Psoas muscle (tissue), 8 donors: ENCODE measurements at places on chromosomes 13 and 19. TPM values are rescaled to one million over a fixed set of nuclear protein-coding genes. Genes with fewer than 3 reads are reported as not detected.

PCDH8 gene
- total RNA-seq, result 0.07 TPM

ZNF90 gene
- total RNA-seq, result 0.10 TPM

STRN4 gene
- 72.3 TPM for total RNA-seq

GJB2 gene
- 0.11 TPM for total RNA-seq

CPB2 gene
- total RNA-seq, result not detected

GSX1 gene
- not detected for total RNA-seq

IFNL2 gene
- total RNA-seq, result not detected

TINCR gene
- not detected for total RNA-seq

NRTN gene
- total RNA-seq, result not detected

C19orf85 gene
- not detected for total RNA-seq

CKM gene
- 9,755 TPM for total RNA-seq

DNA sequence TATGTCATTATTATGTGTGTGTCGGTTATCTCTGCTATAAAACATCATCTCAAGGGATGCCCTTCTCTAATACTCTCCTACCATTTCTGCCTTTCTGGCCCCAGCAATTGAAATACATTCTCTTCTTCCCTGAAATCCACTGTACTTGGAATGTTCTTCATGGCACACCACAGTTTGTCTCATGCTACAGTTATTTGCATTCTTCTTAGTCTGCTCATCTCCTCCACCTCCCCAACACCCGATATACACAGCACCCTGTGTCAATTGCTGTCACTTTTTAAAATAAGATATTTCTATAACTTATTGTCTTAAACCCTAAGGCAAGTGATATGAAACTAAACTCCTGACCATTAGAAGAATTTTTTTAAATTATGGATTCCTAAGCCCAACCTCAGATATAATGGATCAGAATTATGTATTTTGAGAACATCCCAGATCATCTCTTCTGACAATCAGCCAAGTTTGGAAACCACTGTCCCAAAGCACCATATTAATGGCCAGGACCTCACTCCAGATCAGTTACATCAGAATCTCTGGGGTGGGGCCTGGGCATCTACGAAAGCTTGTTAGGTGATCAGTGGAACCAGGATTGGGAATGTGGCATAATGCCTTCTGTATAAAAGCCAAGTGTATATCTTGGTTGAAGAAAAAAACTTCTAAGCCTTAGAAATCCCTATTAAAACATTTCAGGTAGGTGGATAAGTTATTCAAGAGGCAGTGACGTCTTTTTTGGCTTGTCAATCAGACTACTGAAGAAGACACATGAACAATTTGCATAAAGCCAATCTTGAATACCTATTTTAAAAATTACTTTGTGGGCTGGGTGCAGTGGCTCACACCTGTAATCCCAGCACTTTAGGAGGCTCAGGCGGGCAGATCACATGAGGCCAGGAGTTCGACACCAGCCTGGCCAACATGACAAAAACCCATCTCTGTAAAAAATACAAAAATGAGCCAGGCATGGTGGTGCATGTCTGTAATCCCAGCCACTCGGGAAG, 30.0 kb upstream of the KBTBD7 start:
- no peak for DNase-seq

DNA sequence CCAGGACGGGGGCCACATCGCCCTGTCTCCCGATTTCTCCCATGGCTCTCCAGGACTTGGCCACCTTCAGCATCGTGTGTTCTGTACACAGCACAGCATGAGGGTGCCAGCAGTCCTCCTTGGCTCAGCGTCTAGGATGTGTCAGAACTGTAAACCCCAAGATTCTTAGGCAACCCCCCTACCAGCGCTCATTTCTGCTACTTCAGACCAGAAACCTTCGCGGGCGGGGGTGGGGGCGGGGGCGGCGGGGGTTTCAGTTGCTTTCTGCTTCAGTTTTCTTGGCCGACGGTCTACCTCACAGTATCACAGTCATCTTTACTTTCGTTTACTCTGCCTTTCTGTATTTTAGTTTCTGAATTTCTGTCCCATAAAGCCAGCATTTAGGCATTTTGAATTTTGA, 82.4 kb downstream of the GGACT start:
- no peak for DNase-seq

GRCh38 chr19:57088133-57088532, 31.7 kb upstream of the USP29 start:
- no peak for DNase-seq

DNA sequence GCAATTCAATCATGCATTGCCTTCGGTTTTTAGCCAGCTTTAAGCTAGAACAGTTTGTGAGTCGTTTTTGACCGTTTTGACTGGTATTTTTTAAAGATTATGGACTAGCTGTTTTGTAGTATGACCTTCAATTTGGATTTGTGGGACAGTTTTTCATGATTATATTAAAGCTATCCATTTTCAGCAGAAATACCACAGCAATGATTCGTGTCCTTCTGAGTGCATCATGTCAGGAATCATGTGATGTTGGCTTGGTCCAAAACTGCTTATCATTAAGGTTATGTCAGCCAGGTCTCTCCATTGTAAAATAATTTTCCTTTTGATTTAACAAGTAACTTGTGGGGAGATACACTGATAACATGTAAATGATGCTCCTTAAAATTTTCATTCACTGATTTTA, 229.0 kb downstream of the POSTN start:
- no peak for DNase-seq

DNA sequence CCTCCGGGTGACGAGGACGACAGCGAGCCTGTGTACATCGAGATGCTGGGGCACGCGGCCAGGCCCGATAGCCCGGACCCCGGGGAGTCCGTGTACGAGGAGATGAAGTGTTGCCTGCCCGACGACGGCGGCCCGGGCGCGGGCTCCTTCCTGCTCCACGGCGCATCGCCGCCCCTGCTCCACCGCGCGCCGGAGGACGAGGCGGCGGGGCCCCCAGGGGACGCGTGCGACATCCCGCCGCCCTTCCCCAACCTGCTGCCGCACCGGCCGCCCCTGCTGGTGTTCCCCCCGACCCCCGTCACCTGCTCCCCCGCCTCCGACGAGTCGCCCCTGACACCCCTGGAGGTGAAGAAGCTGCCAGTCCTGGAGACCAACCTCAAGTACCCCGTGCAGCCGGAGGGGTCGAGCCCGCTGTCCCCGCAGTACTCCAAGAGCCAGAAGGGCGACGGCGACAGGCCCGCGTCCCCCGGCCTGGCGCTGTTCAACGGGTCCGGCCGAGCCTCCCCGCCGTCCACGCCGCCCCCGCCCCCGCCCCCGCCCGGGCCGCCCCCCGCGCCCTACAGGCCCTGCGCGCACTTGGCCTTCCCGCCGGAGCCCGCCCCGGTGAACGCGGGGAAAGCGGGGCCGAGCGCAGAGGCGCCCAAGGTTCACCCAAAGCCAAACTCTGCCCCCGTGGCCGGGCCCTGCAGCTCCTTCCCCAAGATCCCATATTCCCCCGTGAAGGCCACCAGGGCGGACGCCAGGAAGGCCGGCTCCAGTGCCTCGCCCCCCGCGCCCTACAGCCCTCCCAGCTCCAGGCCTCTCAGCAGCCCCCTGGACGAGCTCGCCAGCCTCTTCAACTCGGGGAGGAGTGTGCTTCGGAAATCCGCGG, 511.3 kb downstream of the MYO16 start:
- DNase-seq, result no peak

DNA sequence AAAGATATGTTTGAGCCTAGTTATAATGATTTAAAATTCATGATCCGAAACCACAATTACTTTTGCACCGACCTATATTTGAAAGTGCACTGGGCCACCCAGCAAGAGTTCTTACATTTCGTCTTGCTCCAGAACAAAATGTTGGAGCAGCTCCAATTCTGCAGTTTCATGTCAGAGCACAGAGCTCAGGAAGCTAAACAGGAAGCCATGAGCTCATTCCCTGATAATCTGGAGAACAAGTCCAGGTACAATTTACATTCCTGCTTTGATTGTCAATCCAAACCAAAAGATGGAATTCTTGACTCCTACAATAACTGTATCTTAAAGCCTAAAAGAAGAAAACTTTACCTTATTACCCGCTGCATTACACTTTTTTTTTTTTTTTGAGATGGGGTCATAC, 131.8 kb downstream of the KCTD12 start:
- DNase-seq, result no peak

DNA sequence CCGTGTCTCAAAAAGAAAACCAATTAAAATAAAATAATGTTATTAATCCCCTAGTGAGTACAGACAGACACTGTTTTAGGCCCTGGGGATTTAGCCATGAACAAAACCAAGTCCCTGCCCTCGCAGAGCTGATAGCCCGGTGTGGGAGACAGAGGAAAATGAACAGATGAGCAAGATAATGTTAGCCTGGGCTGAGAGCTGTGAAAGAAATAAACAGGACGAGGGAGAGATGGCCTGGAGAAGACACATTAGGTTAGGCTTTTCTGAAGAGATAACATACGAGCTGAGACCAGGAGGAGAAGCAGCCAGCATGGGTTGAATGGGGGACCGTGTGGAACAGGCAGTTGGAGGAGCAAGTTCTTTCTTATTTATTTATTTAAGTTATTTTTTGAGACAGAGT, 9.0 kb downstream of the RELB start:
- no peak for DNase-seq

- no peak for DNase-seq
Measured at GRCh38 chr19:31572976-31573298, 223.7 kb upstream of the TSHZ3 start.

- no peak for DNase-seq
Measured at GRCh38 chr19:16336571-16336970, 11.9 kb downstream of the KLF2 start.

DNA sequence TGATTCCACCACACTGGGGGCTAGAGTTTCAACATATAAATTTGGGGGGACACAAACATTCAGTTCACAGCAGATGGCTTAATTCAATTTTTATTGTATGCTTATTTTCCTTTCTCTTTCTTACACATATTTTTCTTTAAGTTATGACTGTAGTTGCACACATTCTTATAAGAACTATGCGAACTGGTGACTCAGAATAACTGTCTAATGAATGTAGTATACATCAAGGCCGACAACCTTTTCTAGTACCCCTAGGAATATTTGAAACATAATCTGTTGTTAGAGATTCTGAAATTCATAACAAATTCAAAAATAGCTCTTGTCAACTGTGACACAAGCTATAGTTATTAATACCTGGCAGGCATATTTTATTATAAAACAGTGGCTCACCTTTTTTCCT, 695.6 kb downstream of the PCDH9 start:
- DNase-seq, result no peak

DNA sequence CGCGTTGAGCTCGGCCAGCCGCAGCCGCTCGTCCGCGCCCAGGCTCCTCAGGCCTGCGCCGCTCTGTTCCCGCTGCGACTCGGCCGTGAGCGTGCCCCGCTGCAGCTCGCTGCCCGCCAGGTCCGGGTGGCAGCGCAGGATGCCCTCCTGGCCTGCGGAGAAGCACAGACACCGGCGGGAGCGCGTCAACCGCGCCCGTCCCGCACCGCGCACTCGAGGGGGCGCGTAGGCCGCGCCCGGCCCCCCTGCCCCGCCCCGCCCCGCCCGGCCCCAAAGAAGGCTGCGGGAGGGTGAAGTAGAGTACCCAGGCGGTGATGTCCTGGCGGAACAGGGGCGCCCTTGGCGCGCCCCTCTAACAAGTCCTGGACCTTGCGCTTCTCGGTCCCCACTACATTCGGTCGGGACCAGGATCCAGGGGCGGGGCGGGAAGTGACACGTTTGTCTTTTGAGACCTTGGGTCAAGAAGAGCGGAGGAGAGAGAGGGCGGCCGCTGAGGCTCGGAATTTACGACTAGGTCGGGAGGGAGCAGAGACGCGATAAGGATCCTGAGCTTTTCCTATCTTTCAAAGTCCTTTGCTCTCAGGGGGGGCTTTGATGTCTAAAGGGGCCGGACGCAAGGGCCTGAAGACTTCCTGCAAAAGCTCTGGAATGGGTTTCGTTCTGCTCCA, 9.3 kb upstream of the CDX2 start:
- DNase-seq, result no peak

GRCh38 chr19:33728141-33728540, 68.5 kb upstream of the KCTD15 start:
- DNase-seq, result no peak

- no peak for DNase-seq
Measured at GRCh38 chr13:89610881-89611280, 1736.6 kb upstream of the MIR17HG start.

DNA sequence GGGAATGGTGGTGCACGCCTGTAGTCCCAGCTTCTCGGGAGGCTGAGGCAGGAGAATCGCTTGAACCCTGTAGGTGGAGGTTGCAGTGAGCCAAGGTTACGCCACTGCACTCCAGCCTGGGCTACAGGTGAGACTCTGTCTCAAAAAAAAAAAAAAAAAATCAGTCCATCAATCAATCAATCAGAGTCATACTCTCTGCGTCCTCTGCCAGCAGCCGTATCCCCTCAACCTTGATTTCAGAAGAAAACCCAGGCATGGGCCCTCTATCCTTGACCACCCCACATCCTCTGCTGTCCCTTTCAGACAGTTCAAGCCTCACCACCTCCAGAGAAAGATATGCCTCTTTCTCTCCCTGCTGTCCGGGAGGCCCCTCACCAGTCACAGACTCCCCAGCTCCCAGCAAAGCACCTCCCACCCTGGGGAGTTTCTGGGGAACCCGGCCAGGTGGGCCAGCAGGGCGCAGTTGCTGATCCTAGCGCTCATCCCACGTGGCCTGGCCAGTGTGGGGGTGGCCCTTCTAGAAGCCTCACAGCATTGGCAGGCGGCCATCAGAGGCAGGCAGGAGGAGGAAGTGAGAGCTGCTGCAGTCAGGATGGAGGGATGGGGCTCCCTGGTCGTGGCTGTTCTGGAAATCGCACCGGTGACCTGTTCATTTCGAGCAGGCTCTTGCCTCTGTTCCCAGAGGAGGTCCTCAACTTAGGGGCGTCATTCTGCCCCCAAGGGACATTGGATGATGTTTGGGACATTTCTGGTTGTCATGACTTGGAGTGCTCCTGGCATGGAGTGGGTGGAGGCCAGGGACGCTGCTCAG, 10.2 kb upstream of the JSRP1 start:
- DNase-seq, result peak; percentile 86

- DNase-seq, result no peak
Measured at GRCh38 chr13:52835071-52835839, 13.2 kb downstream of the PCDH8 start.

- no peak for DNase-seq
Measured at GRCh38 chr13:20425819-20426219, 99.8 kb downstream of the CRYL1 start.

DNA sequence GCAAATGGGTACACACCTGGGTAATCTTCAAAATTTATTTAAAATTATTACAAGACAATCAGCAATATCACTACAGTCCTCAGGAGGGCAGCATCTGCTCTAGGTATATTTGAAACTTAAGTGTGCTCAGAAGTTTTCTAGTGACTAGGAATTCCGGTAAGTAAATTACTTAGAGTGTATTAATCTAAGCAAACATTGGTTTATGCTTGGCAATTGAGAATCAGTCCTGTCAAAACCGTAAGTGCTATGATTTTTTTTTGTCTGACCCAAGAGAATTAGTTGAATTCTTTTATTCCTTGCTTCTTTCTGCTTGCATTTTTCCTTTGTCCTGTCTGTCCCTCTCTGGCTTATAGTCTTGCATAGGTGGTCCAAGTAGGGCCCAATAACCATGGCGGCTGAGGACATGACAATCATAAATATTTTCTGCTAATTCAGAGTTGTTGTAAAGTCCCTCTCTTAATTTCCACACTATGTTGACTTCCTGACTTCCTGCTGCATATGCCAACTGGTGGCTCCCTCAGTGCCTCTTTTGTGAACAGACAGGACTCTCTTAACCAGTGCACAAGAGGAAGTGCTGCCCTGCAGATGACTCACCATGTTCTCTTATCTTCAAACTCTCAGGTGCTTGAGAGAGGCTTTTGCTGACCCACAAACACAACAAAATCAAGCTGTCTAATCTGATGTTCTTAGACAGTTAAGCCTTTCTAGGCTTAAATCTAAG, 82.2 kb downstream of the SLAIN1 start:
- DNase-seq, result no peak
